ENCODE measurements at places on chromosomes 2 and 18.
A peak's percentile ranks its signal among the peaks of the same experiment; 100 is the strongest.

DNA sequence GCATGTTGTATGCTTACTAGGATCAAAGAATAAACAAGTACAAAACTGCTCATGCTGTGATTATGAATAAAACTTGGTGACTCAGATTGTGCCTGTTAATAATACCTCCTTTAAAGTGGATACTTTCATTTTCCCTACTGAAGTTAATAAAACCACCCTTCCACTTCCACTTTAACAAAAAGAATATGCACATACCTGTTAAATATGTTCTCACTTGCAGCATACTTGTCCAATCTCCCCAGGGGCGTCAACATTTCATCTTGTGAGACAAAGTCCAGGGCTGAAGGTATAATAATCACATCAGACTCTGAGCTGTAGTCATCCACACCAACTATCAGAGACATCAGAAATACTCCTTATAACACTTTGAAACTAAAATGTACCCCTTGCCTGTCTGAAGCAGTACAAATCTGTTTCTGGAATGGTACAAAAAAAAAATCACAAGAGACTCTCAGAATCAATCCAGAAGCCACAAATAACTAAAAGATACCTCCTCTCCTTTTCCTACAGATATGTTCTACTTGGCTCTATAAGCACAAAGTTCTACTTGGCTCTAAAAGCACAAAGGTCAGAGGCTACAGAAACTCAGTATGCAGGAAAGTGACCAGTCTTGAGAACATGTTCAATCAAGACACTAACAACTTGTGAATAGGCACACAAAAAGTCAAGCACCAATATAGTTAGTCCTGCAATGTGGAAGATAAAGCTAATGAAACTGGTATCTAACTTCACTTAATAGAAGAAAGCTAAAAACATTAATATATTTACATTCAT lies 19.3 kb downstream of the PPP4R1 start:
- no peak overlapping the region for H3K27ac ChIP-seq
- H3K27me3 ChIP-seq: no peaks in the 10 kb centered on the region
- no peak overlapping the region for H3K4me3 ChIP-seq
- peaks cover 16% of the 10 kb centered on the region for H3K4me1 ChIP-seq

DNA sequence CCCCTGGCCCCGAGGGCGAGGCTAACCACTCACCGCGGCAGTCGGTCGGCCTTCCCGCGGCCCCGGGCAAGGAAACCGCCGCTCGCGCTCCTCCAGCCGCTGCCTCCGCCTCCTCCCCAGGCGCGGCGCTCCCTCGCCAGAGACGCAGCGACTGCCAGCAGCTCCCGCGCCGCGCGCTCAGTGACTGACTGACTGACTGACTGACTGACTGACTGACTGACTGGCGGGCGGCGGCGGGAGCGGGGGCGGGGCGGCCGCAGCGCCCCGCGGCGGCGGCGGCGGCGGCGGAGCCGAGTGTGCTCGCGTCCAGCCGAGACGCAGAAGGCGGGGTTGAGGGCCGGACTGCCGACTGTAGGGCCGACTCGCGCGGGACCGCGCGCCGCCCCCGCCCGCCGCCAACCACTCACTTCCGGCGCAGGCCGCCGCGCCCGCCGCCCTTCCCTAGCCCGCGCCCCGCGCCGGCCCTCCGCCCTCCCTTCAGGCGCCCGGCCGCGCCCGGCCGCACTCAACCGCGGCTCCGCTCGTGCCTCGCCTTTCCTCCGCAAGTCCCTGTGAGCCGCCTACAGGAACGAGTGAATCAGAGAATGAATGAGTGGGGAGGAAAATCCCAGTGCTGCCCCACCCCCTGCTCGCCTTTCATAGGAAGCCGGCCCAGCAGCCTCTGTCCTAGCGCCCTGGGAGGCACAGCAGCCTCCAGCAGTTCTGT lies at the start of gene RAPH1:
TSS of gene RAPH1 (minus strand) at position 224 of the 706 bp plus-strand sequence. CDS start 39,948 bp downstream, outside the sequence.
- no peaks in the 10 kb centered on the region for H3K36me3 ChIP-seq
- H3K4me1 ChIP-seq: peaks cover 22% of the 10 kb centered on the region
- peak within 1 kb of the TSS; percentile 87 for H3K4me3 ChIP-seq
- peaks cover 57% of the 10 kb centered on the region for H3K27me3 ChIP-seq
- peak; percentile 50 for DNase-seq

- H3K27me3 ChIP-seq: no peaks in the 10 kb centered on the region
- no peak overlapping the region for H3K27ac ChIP-seq
- H3K4me3 ChIP-seq: no peak overlapping the region
Observed at GRCh38 chr2:150388289-150388625, 99.2 kb downstream of the RND3 start.

DNA sequence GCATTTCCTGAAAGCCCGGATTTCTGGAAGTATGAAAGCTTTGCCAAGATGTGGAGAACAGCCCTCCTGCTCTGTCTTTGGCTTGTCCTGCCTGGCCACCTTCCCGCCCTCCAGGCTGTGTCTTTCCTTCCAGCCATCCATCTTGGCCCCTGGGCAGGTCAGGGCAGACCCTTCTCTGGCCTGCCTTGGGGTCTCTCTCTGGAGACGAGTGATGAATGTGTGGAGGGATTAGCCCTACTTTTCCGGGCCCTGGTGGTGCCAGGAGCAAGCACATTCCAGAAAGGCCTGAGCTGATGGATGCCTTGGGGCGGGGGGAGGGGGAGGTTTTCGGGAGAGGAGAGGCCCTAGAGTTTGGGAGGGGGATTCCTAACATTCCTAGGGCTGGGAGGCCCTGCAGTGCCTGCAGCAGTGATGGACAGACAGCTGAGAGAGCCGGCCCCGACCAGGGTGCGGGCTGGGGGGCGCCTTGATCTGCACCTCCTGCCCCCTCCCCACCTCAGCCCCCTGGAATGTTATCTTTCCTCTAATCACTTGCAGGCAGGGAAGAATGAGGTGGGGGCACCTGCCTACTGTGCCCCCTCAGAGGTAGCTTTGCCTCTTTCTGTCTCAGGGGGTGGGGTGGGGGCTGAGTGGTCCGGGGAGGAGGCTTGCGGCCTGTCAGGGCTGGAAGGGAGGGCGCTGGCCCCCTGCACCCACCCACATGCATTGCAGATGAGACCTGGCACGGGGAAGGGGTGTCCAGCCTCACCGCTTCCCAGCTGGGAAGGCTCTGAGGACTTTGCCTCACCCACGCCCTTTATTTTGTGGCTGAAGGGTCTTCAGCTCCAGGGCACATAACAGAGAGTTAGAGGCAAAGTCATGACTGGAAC lies 156.2 kb downstream of the DDX1 start:
- DNase-seq: no peak
- H3K27ac ChIP-seq: no peak overlapping the region
- no peak overlapping the region for H3K4me3 ChIP-seq
- H3K36me3 ChIP-seq: no peaks in the 10 kb centered on the region

DNA sequence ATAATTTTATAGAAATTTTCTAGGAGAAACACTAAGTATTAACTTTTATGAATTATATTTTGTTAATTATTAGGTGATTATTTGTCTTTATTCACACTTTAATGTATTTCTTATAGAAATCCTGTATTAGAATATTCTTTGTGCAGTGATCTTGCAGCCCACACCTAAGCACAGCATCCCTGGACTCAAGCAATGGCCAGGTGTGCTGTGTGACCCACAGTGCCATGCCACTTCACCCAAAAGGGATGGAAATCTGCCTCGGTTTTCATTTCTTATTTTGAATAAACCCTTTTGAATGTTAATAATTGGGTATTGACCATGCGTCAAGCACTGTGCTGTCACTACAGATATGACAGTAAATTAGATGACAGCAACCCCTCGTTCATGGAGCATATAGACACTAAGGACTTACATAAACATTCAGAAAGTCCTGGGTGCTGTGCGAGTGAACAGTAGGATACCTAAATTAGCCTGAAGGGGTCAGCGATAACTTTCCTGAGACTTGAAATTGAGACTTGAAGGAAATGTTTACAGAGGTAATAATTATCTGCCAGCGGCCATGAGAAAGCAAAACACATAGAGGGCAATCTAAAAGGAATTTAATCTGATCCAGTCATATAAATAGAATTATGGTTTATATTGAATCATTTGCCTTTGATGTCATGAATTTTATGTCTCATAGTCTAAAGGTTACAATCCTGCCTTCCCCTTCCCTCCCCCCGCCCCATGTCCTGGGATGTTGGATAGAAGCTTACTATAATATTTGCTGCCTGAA lies 52.7 kb upstream of the CALCRL start:
- peaks cover 5% of the 10 kb centered on the region for H3K27me3 ChIP-seq
- no peak overlapping the region for H3K4me3 ChIP-seq
- no peak for DNase-seq
- H3K27ac ChIP-seq: no peak overlapping the region
- H3K36me3 ChIP-seq: no peaks in the 10 kb centered on the region

DNA sequence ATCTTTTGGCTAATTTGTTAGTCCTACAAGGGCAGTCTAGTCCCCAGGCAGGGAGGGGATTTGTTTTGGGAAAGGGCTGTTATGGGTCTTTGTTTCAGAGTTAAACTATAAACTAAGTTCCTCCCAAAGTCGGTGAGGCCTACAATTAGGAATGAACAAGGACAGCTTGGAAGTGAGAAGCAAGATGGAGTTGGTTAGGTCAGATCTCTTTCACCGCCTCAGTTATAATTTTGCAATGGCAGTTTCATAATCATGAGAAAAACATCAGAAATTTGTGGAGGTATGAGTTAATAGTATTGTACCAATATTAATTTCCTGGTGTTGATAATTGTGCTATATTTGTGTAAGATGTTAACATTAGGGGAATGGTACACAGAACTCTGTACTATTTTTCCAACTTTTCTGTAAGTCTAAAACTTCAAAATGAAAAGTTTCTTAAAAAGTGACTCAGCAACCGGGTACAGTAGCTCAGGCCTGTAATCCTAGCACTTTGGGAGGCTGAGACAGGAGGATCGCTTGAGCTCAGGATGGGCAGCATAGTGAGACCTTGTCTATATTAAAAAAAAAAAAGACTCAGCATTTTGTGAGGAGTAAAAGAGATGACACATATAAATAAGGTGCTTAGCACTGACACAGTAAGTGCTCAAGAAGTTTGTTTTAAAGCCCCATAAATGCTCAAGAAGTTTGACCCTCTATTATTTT lies 40.8 kb downstream of the TMEM17 start:
- H3K36me3 ChIP-seq: no peaks in the 10 kb centered on the region
- no peaks in the 10 kb centered on the region for H3K4me1 ChIP-seq
- no peak for DNase-seq
- H3K27me3 ChIP-seq: peaks cover 2% of the 10 kb centered on the region
- H3K27ac ChIP-seq: no peak overlapping the region

GRCh38 chr2:236211296-236211695 lies 43.1 kb upstream of the GBX2 start:
- H3K4me1 ChIP-seq: no peaks in the 10 kb centered on the region
- peaks cover 4% of the 10 kb centered on the region for H3K27me3 ChIP-seq
- no peak overlapping the region for H3K27ac ChIP-seq
- DNase-seq: no peak

DNA sequence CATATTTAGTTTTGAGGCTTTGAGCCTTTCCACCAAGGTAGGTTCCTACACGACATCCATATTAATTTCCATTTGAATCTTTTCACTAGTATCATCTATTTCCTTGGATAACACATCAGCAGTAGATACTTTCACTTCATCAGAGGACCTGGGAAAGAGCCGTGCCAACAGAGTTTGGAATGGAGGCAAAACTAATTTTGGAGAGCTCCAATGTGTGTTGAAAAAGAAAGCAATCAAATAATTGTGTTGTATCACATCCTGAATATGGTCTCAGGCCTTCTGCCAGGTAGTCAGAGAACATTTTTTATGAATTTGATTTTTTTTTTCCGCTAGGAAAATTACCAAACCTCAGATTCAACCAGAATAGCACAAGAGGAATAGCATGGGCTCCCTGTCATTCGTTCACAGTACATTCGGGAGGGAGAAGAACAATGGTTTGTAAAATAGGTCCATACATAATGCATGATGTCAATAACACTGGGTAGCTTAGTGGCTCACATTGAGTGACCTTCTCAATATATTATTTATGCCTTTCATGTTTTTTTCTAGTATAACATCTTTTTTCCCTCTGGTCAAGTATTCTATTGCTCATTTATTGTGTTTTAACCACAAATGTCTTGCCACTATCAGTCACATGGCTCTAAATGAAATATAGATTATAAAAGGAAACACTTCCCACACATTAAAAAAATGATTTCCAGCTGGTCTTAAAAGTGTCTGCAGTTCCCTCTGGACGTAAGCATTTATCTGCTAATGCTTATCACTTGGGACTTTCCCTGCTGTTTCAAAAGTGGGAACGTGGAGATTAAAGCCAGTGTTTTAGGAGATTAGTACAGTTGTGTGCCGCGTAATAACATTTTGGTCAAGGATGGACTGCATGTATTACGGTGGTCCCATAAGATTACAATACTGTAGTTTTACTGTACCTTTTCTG lies 68.6 kb upstream of the RAPH1 start:
- H3K27me3 ChIP-seq: peaks cover 37% of the 10 kb centered on the region
- no peak for DNase-seq
- H3K27ac ChIP-seq: no peak overlapping the region
- H3K36me3 ChIP-seq: no peaks in the 10 kb centered on the region
- H3K4me1 ChIP-seq: peaks cover 17% of the 10 kb centered on the region
- H3K4me3 ChIP-seq: no peak overlapping the region

DNA sequence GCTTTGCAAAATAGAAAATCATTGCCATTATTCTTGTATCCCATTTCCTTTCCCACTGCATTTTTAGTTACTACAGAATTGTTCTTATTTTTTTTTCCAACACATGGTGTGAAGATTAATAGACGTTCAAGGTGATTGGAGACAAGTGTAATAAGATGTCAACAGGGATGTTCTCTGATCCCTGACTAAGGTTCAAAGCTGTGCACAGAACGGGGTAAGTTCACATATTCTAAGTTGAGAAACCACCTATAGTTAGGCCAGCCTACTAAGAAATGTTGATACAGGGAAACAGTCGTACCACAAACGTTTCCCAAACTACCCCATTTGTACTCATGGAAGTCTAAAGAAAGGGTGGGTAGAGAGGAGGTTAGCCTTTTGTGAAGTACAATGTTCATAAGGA lies 6.4 kb upstream of the TMEM17 start:
- H3K27me3 ChIP-seq: peaks cover 13% of the 10 kb centered on the region
- no peak overlapping the region for H3K4me3 ChIP-seq
- no peak overlapping the region for H3K27ac ChIP-seq
- DNase-seq: no peak
- H3K36me3 ChIP-seq: no peaks in the 10 kb centered on the region
- H3K4me1 ChIP-seq: no peaks in the 10 kb centered on the region

GRCh38 chr2:119760956-119761275 lies 1.2 kb downstream of the PTPN4 start:
- peaks cover 7% of the 10 kb centered on the region for H3K36me3 ChIP-seq
- DNase-seq: no peak
- H3K4me3 ChIP-seq: peak overlapping the region; percentile 89
- no peaks in the 10 kb centered on the region for H3K27me3 ChIP-seq

GRCh38 chr18:3984163-3984757 lies 470.8 kb downstream of the DLGAP1 start:
- no peak overlapping the region for H3K4me3 ChIP-seq
- no peaks in the 10 kb centered on the region for H3K36me3 ChIP-seq
- peaks cover 5% of the 10 kb centered on the region for H3K4me1 ChIP-seq
- DNase-seq: no peak
- no peaks in the 10 kb centered on the region for H3K27me3 ChIP-seq

Measured in activated T-helper 2 cell treated with anti-CD3 and anti-CD28 coated beads, Interferon-gamma antibody, Interleukin-2, Interleukin-4, amounts not matched to agents 10 μg/mL and 5 μg/mL and 100 μg/mL, durations not matched to agents 14 hours and 24 hours and 36 hours (primary cell).